Upper lobe of right lung (tissue), 1 donor: ENCODE measurements at places on chromosomes 11 and 22.

GRCh38 chr11:76836613-76837291 is 24.0 kb upstream of the ACER3 start:
- no peak overlapping the region for H3K4me3 ChIP-seq
- peaks cover 36% of the 10 kb centered on the region for H3K4me1 ChIP-seq
- H3K27me3 ChIP-seq = no peaks in the 10 kb centered on the region

GRCh38 chr11:80118073-80118472 is 677.2 kb upstream of the TENM4 start:
- no peaks in the 10 kb centered on the region for H3K27me3 ChIP-seq
- no peak overlapping the region for H3K27ac ChIP-seq
- H3K36me3 ChIP-seq = no peaks in the 10 kb centered on the region
- DNase-seq = no peak
- H3K4me1 ChIP-seq = no peaks in the 10 kb centered on the region

- no peaks in the 10 kb centered on the region for H3K27me3 ChIP-seq
- no peak overlapping the region for H3K4me3 ChIP-seq
- no peak overlapping the region for H3K27ac ChIP-seq
- H3K4me1 ChIP-seq = no peaks in the 10 kb centered on the region
- DNase-seq = no peak
Measured at GRCh38 chr11:87967459-87967858, 207.8 kb downstream of the RAB38 start.

- peaks cover 27% of the 10 kb centered on the region for H3K4me1 ChIP-seq
- H3K36me3 ChIP-seq = no peaks in the 10 kb centered on the region
- no peak overlapping the region for H3K4me3 ChIP-seq
- H3K27ac ChIP-seq = peak overlapping the region; percentile 80
- no peaks in the 10 kb centered on the region for H3K27me3 ChIP-seq
Measured at GRCh38 chr11:126317432-126317755, 13.5 kb downstream of the DCPS start.

- no peak for DNase-seq
- H3K27ac ChIP-seq = peak overlapping the region; percentile 98
- peaks cover 55% of the 10 kb centered on the region for H3K4me1 ChIP-seq
- H3K4me3 ChIP-seq = peak overlapping the region; percentile 57
Measured at GRCh38 chr11:65381716-65382032, 772 bp downstream of the SLC25A45 start.

GRCh38 chr11:96075532-96075959 is 151.6 kb upstream of the MTMR2 start:
- peak overlapping the region; percentile 18 for H3K27ac ChIP-seq
- no peaks in the 10 kb centered on the region for H3K36me3 ChIP-seq
- peaks cover 10% of the 10 kb centered on the region for H3K4me1 ChIP-seq
- no peak overlapping the region for H3K4me3 ChIP-seq
